ENCODE measurements at places on chromosomes 2 and 18. TPM values are rescaled to one million over a fixed set of nuclear protein-coding genes. Genes with fewer than 3 reads are reported as not detected.

DNA sequence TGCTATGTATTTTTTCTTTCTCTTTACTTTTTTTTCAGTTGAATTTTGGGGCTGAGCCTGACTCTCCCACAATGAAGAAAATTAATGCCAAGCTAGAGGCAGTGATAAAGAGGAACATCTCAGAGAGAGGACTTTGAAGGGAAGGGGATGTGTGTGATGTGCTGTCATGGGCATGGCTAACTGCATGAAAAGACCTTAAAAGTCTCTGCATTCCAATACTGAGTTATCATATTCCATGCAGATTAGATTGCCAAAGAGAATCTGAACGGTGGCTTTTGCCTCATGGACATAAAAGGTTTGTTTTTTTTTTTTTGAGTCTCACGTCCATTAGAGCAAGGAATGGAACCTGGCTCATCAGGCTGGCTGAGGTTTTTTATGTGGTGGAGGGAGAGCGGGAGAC, 213.9 kb downstream of the PIK3C3 start:
- DNase-seq, result peak; percentile 35
- peaks cover 45% of the 10 kb centered on the region for H3K4me1 ChIP-seq
- no peak overlapping the region for H3K4me3 ChIP-seq
- peak overlapping the region; percentile 79 for H3K27ac ChIP-seq

GRCh38 chr18:77157312-77157711, 24.7 kb upstream of the MBP start:
- no peaks in the 10 kb centered on the region for H3K4me1 ChIP-seq
- H3K27ac ChIP-seq, result no peak overlapping the region
- no peak overlapping the region for H3K4me3 ChIP-seq
- H3K27me3 ChIP-seq, result peaks cover 25% of the 10 kb centered on the region

DNA sequence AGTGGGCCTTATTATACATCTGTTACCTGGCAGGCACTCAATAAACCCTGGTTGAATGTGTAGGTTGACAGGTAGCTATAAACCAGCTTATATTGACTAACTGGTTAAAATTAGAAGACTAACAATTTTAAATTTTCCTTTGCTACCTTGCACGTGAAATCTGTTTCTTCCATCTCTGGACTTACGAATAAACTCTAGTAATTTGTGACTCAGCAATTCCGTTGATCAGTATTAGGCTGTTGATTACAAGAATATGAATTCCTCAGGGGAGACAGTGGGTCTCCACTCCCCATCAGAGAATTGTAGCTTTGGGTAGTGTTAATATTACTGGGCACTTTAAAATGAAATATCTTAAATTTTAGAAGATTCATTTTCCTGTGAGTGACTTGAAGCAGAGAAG, 137.8 kb upstream of the SP5 start:
- H3K27me3 ChIP-seq, result peaks cover 2% of the 10 kb centered on the region
- H3K4me3 ChIP-seq, result no peak overlapping the region
- H3K36me3 ChIP-seq, result no peaks in the 10 kb centered on the region
- no peak for DNase-seq
- H3K4me1 ChIP-seq, result peaks cover 10% of the 10 kb centered on the region

DNA sequence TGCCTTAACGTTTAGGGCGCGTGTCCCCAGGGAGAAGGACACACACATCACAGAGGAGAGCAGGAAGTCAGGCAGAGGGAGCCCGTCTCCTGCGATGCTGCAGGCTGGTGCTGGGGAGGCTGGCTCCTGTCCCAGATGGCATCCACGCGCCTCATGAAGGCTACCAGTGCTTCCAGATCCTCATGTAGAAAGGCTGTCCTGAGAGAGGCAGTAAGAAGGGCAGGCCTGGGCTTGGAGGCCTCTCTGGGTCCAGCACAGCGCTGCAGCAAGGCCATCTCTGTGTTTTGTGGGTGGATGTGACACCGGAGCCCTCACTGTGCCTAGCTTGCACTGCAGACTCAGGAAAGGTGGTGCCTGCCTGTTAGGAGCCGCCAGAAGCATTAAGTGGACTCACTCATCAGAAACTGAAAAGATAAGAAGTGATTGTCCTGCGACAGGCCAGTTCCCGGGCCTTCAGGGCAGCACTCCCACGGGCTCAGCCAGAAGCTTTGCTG, 62.7 kb downstream of the FAM168B start:
- H3K27me3 ChIP-seq, result peaks cover 12% of the 10 kb centered on the region
- H3K36me3 ChIP-seq, result no peaks in the 10 kb centered on the region
- no peak for DNase-seq
- H3K4me3 ChIP-seq, result no peak overlapping the region

DNA sequence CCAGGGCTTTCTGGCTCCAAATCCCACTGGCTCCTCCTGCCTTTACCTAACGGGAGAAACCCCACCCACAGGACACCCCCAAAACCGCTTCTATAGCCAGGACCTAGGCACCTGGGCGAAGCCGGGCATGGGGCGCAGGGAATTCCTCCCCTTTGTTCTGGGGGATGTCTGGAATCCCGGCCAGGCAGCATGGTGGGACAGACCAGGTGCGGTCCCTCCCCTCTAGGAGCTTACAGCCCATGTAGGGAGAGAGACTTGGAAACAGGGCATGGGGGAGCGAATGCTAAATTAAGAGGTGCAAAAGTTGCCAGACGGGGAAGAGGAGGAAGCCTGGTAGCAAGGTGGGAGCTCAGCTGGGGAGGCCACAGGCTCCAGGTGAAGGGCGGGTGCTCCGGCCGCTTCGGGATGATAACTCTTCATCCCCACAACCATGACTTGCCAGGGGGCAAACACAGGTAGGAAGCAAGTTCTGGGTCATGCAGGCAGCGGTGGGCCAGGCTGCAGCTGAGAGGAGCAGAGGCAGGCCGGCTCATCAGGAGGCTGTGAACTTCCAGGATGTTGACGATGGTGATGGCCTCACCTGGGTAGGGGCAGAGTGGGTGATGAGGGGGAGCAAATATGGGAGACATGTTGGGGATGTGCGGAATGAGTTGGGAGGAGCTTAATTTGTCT, 1.3 kb downstream of the TMEM37 start:
- H3K27me3 ChIP-seq, result no peaks in the 10 kb centered on the region
- peak overlapping the region; percentile 70 for H3K27ac ChIP-seq
- peaks cover 88% of the 10 kb centered on the region for H3K4me1 ChIP-seq
- peak overlapping the region; percentile 86 for H3K4me3 ChIP-seq
- no peaks in the 10 kb centered on the region for H3K36me3 ChIP-seq

GRCh38 chr2:240604291-240604938, 17.9 kb downstream of the CAPN10 start:
- peak overlapping the region; percentile 91 for H3K27ac ChIP-seq
- no peaks in the 10 kb centered on the region for H3K36me3 ChIP-seq
- H3K27me3 ChIP-seq, result no peaks in the 10 kb centered on the region
- DNase-seq, result peak; percentile 96
- H3K4me1 ChIP-seq, result peaks cover 70% of the 10 kb centered on the region

DNA sequence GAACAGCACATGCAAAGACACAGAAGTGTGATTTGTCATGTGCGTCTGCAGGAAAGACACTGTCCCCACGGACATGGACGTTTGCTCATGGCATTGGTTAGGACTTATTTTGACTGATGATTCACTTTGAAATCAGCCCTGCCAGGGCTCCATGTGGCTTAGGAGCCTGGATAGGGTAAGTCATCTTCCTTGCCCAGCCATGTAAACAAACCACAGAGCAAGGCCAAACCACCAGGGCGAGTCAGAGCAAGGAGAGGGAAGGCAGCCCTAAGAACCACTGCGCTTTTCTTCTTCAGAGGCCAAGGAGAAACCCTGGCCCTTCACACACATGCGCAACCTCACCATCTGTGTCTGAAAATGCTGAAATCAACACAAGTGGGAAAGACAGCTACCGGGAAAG, 88.8 kb downstream of the GFPT1 start:
- no peak overlapping the region for H3K27ac ChIP-seq
- no peaks in the 10 kb centered on the region for H3K27me3 ChIP-seq
- H3K4me1 ChIP-seq, result peaks cover 50% of the 10 kb centered on the region

DNA sequence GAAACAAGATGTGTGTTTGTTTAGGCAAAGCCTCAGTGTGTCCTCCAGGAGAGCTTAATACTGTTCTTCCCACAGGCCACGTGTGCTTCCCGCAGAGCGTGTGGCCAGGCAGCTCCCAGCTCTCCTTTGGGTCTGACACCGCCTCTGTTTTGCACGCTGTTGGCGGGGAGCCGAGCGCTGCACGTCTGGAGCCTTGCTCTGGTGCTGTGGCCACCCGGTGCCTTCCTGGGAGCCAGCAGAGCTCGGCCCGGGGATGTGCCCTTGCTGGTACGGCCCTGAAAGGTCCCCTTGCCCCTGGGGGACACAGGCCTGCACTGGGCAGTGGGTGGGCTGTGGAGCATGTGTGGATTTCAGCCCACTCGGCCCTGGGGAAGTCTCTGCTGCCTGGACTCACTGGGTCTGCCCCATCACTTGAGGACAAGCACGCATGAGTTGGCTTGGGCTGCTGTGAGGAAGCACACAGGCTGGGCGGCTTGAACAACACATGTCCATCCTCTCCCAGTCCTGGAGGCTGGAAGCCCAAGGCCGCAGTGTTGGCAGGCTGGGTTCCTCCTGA, 160.7 kb upstream of the HDAC4 start:
- H3K27ac ChIP-seq, result no peak overlapping the region
- DNase-seq, result no peak
- H3K36me3 ChIP-seq, result no peaks in the 10 kb centered on the region
- H3K4me3 ChIP-seq, result no peak overlapping the region

- peak; percentile 34 for DNase-seq
- no peaks in the 10 kb centered on the region for H3K36me3 ChIP-seq
- H3K27ac ChIP-seq, result no peak overlapping the region
- H3K4me3 ChIP-seq, result no peak overlapping the region
These were observed 124.2 kb upstream of the ITGB6 start for GRCh38 chr2:160324161-160324800.

DNA sequence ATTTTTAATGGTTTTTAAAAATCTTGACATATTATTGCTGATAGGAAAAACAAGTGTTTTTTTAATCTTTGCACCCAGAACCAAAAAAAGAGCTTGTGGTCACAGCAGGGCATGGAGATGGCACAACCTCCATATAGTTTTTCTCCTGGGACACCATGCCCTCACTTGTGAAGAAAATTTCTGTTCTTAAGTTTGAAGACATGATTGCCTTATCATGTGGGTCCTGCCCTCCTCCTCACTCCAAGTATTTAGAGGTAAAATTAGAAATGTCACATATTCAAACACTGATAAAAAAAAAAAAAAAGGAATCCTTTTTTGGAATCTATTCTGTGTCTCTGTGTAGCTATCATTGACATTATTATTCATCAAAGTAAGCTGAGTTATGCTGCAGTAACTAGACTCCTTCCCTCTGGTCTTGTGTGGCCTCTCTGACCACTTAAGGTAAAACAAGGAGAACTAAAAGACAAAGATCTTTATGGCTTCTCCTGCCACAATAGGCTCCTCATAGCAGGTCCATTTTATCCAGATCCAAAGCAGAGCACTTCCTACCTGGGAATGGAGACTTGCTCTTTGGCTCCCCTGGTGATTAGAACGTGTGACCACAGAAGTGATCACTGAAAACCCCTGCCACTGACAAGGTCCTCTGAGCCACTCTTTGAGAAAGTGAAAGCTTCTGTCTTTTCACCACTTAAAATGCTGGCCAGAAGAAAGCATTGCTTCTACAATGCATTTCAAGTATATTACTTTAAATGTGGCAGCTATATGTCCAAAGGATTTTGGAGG, 19.8 kb downstream of the ADD2 start:
- DNase-seq, result peak; percentile 16
- H3K4me1 ChIP-seq, result no peaks in the 10 kb centered on the region
- no peak overlapping the region for H3K27ac ChIP-seq
- no peaks in the 10 kb centered on the region for H3K36me3 ChIP-seq

Gene HOXD1
- 10.4 TPM for total RNA-seq

Gene TUBA4B
- total RNA-seq, result 0.29 TPM

Gene RNF138
- 33.6 TPM for total RNA-seq

Gene COL4A4
- not detected for total RNA-seq
